Epithelial cell of umbilical artery (primary cell): ENCODE measurements at places on chromosomes 5 and 9. TPM values are rescaled to one million over a fixed set of nuclear protein-coding genes. Genes with fewer than 3 reads are reported as not detected.

The ACOT12 gene
- not detected in 2 replicates for total RNA-seq

The NPM1 gene
- 1,755 and 1,984 TPM in 2 replicates for total RNA-seq

The NME5 gene
- total RNA-seq = 0.65 and 1.1 TPM in 2 replicates

The HAUS6 gene
- 18.8 and 22.0 TPM in 2 replicates for total RNA-seq

The BRINP1 gene
- total RNA-seq = not detected in 2 replicates

The SEMA6A gene
- total RNA-seq = 0.15 and 0.32 TPM in 2 replicates

The IL3 gene
- not detected in 2 replicates for total RNA-seq

The AJM1 gene
- 0.61 and 0.65 TPM in 2 replicates for total RNA-seq

The ABCA1 gene
- 16.2 and 24.3 TPM in 2 replicates for total RNA-seq

The CSF1R gene
- total RNA-seq = not detected in 2 replicates

The SPATA31D4 gene
- not detected in 2 replicates for total RNA-seq

The CCL27 gene
- total RNA-seq = not detected in 2 replicates

The CORO2A gene
- total RNA-seq = 0.32 and 0.46 TPM in 2 replicates

The ADAMTSL1 gene
- 20.1 and 25.1 TPM in 2 replicates for total RNA-seq

The AGXT2 gene
- total RNA-seq = not detected in 2 replicates

The NSG2 gene
- not detected in 2 replicates for total RNA-seq

The LOX gene
- total RNA-seq = 35.4 and 48.8 TPM in 2 replicates

The BHMT gene
- total RNA-seq = not detected in 2 replicates

The SVEP1 gene
- total RNA-seq = under 0.01 and 0.30 TPM in 2 replicates

The LRRC14B gene
- total RNA-seq = not detected in 2 replicates
